ENCODE measurements at places on chromosomes 16 and 17.

DNA sequence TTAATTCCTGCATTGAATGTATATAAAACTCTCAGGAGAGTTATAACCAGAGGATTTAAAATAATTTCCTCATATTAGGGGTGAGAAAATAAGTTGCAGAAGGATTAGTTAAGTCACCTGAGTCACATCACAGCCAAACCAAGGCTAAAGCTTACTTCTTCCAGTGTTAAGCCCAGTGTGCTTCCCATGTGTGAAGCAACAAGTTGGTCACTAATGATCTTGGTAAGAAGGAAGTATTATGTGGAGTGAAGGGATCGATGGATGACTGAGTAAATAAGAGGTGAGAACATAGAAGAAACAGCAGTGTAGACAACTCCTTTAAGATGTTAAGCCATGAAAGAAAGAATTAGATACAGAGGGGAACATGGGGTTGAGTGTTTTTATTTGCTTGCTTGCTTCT is 20.6 kb downstream of the ESRP2 start:
- no peak for DNase-seq

DNA sequence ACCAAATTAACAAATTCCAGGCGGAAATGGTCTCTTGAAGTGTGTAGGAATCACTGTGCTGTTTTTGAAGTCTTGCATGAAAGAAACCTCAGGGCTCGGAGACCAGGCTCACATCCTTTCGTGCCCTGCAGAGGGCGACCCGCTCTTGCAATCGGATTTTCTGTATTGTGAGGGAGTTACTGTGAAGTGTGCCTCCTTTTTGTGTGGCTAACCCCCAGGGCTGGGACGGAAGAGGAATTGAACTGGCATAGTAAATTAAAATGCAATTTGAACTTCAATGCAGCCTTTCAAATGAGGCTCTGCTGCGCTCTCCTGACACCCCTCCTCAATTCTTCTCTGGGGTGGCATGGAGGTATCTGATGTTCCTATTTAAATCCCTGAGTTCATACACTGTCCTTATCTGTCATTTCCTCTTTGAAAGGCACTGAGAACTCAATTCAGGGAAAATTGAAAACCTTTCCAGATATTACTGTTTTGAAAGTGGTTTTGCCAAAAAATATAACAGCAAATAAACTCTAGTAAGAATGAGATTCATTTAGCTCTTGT is 51.5 kb upstream of the MGAT5B start:
- peak; percentile 35 for DNase-seq

GRCh38 chr17:5354886-5355415 is 64.5 kb downstream of the NUP88 start:
- no peak for DNase-seq

GRCh38 chr16:84404324-84404723 is 36.0 kb downstream of the ATP2C2 start:
- no peak for DNase-seq

DNA sequence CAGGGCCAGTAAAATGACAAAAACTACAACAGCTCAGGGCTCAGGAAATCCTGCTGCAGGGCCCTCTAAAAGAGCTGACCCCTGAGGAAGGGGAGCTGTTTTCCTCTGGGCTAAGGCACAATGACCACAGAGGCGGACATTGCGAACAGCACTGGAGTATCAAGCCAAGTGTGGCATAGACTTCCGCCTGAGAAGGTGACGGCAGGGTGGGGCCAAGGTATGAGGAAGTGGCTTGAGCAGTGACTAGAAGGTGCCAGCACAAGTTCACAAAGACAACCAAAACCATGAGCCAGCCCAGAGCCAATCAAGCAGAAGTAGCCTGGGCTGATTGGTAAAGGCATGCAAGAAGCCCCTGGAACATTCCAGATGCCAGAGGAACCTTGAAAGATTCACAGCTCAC is 13.9 kb downstream of the ERN2 start:
- no peak for DNase-seq

DNA sequence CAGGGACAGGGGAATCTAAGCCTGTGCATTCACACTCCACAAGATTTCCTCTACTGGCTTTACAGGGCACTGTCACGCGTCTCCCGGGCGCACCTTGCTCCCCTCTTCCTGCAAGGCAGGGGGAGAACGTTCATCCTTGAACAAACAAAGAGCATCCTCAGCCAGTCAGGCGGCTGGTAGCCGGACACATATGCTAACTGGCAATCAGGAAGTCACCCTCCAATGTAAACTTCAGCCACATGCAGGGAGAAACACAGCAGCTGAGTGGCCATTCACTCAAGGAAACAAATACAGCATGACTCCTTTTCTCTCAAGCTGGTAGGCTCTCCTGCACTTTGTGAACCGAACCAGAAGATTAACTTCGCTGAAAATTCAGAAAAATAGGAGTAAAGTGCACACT is 10.8 kb upstream of the HSBP1 start:
- no peak for DNase-seq

GRCh38 chr17:38687286-38687685 is 12.5 kb upstream of the EPOP start:
- DNase-seq, result no peak

GRCh38 chr16:24208710-24209109 is 47.4 kb upstream of the CACNG3 start:
- DNase-seq, result peak; percentile 92

- no peak for DNase-seq
Measured at GRCh38 chr17:9035249-9035648, 13.9 kb downstream of the NTN1 start.

DNA sequence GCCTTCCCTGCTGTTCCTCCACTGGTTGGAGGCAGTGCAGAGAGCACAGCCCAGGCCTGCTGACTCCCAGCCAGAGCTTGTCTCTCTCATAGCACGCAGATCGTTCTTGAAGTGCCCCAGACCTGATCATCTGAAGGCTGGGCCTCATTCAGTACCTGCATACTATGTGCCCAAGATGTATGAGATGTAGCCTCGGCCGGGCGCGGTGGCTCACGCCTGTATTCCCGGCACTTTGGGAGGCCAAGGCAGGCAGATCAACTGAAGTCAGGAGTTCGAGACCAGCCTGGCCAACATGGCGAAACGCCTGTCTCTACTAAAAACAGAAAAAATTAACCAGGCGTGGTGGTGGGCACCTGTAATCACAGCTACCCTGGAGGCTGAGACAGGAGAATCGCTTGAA is 31.0 kb downstream of the WNT3 start:
- DNase-seq, result no peak

- no peak for DNase-seq
Measured at GRCh38 chr16:69724981-69725479, 1.3 kb downstream of the NQO1 start.

DNA sequence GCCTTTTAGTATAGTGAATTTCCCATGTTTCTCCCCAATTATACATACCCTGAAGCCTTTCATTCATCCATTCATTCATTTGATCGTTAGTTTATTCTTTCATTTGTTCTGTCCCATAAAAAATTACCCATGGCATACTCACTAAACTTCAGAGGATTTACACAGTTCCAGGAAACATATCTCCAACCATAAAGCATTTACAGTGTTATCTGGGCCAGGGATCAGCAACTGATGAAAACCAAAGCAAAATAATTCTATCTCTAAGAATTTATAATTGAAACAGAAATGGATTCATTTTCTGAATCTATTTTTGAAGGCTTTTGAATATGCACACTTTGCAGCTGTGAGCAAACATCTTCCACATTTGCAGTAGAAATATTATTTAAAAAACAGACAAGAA is 547.7 kb downstream of the KCNJ2 start:
- DNase-seq, result no peak

DNA sequence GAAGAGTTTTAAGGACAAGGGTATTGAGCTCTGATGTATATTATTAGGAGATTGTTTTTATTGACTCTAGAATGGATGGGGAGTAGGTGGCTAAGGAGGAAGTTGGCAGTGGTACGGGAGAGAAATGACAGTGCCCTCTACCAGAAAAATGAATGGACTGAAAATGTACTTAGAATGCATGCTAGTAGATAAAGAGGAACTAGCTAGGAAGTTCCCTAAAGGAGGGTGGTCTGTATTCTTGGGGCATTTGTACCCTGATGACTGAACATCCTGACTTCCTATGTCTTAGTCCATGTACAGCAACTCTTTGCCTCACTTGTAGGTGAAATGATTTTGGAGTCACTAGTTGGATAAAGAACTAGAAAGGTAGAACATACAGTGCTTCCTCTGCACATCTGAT is 581.5 kb upstream of the RBFOX1 start:
- no peak for DNase-seq

GRCh38 chr17:27488231-27488630 is 32.0 kb downstream of the KSR1 start:
- no peak for DNase-seq

- peak; percentile 26 for DNase-seq
Measured at GRCh38 chr16:17369421-17370222, 101.1 kb downstream of the XYLT1 start.

GRCh38 chr17:80970044-80970761 is 21.4 kb upstream of the CHMP6 start:
- DNase-seq, result no peak

DNA sequence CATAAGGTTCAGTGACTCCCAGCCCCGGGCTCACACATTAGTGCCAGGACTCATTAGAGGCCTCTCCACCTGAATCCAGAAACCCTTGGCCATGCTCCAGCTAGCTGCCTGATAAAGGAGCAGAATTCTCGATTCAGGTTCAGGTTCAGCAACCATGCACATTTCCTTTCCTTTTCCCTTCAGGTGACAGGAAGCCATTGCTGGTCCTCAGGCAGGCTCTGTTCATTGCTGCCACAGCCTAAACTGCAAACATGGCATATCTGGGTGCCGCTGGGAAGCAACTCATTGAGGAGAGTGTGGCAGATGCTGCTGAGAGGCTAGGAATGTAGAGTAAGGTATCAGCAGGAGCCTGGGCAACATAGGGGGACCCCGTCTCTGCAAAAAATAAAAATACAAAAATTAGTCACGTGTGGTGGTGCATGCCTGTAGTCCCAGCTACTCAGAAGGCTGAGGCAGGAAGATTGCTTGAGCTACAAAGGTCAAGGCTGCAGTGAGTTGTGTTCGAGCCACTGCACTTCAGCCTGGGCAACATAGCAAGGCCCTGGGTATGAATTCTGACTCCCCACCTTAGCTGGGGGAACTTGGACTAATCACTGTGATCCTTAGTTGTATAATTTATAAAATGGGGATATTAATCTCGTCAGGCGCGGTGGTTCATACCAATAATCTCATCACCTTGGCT is 28.7 kb downstream of the ARL4D start:
- DNase-seq, result no peak

All from hippocampal formation (tissue), 2 donors.